ENCODE measurements at places on chromosomes 11 and 22. TPM values are rescaled to one million over a fixed set of nuclear protein-coding genes. Genes with fewer than 3 reads are reported as not detected.

GRCh38 chr11:10366568-10367331 is 61.9 kb downstream of the ADM start:
- DNase-seq: peak; percentile 95

- DNase-seq: no peak
Measured at GRCh38 chr11:125404157-125404810, 91.8 kb downstream of the FEZ1 start.

DNA sequence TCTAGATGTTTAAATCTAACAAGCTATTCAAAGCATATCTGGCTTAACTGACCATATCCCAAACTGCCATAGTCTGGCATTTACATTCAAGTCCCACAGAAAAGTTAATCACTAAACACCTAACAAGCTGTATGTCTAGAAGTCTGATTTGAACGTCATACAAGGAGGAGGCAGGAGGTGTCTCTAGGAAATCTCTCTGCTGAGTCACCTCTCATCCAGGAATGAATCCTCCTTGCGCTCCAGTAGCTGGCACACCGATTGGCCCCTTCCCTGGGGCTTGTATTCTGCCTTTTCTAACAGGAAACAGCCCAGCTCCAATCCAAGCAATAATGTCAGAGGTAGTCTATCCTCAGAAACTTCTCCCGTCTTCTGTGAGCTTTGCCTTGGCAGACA is 31.8 kb downstream of the FEZ1 start:
- DNase-seq: no peak

- no peak for DNase-seq
Measured at GRCh38 chr11:115718106-115718505, 213.9 kb upstream of the CADM1 start.

DNA sequence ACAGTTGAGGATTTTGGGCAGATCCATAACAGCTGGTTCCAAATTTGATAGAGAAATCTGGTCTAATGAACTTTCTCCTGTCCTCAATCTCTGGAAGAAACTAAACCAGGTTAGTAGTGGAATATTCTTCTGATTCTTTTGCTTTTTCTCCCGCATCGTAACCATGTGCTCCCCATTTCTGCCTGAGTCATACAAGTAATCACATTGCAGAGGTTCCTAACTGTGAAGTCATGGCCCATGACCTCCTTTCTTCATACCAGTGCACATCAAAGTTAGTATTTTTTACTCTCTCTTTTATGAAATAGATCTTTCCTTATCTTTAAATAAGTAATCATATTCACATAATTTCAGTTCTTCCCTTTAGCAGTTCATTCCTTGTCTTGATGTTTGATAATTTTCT is 249.0 kb downstream of the DYNC2H1 start:
- no peak for DNase-seq

DNA sequence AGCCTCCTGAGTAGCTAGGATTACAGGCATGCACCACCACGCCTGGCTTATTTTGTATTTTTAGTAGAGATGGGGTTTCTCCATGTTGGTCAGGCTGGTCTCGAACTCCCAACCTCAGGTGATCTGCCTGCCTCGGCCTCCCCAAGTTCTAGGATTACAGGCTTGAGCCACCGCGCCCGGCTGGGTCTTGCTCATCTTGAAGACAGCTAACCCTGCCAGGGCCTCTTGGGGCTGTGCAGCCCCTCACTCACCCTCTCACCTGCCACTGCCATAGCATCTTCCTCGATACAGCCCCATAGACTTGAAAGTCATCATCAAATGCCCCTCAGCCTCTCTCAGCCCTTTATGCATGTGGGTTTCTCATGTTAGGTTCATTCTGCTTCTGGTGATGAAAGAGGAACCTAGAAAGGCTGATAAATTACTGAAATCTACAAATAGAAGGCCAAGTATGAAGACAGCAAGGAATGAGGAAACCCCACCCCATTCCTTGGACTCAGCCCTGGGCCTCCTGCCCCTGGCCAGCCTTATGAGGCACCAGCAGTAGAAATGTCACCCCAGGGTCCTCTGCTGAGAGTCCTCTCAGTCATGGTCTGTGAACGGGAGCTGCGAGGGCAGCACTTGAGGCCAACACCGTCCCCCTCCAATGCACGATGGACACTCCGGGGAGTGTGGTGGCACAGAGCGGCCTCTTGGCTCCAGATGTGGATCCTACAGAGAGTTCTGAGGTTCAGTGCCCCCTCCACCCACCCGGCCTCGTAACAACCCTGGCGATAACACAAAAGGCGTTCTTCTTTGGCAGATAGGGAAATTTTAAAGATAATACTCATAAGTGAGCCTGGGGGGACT is 24.8 kb downstream of the SCGB1A1 start:
- peak; percentile 83 for DNase-seq

GRCh38 chr11:113113801-113114704 is 152.8 kb downstream of the NCAM1 start:
- peak; percentile 71 for DNase-seq

GRCh38 chr11:45247433-45247832 is 38.7 kb downstream of the SYT13 start:
- peak; percentile 20 for DNase-seq

DNA sequence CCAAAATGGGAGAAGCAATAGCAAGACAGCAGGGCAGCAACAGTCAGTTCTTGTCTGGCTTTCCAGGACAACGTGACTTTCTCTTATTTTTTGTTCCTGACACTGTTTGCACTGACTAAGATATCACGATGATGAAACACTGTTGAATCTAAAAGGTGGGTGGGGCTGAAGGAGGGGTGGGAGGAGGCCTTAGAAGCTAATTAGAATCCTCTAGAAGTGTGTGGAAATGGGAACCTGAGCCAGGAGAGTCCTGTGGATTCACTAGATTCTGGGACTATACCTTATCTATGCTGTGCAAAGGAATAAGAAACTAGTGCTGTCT is 300.3 kb downstream of the ST3GAL4 start:
- no peak for DNase-seq

DNA sequence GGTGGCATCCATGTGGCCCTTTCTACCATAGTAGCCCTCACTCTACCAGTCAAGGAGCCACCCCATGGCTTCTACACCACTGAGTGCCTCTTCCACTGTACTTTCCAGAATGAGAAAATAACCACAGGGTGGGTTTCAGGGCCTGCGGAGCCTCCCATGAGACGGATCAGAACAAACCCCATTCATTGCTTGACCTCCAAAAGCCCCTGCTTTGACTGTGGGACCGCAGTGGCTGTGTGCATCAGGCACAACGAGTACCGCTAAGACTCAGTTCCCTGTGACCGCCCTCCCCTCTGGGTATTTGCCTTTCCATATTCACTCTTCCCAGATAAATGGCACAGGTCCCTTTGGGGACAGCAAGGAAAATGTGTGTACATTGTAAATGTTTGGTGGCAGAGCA is 11.5 kb upstream of the MRGPRF start:
- DNase-seq: no peak

DNA sequence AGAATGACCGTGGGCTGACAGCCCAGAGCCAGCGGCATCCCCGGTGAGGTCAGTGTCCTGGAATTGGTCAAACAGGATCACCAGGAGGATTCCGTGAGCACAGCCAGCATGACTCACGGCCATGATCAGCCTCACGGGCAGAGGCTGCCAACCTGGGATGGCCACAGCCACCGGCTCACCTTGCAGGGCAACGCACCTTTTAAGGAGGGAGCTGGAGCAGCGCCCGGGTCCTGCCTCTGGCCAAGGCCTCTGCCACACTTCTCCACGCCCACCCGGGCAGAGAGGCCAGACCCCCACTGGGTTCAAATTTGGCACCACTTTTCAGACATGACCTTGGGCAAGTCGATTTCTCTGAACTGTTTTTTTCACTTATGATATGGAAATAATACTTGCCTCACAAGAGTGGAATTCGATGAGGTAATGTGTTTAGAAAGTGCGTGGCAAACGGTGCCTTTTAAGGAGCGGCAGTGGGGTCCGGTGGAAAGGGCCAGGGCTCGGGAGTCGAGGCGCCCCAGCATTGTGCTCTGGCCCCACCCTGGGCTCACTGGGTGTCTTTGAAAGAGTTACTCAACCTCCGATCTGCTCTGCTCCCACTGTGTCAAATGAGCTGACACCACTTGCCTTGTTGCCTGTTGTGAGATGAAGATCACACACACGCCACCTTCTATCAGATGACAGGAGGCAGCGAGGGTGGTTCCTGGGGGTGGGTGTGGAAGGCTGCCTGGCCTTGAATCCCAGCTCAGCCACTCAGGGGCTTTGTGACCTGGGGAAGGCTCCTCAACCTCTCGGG is 16.0 kb downstream of the TXN2 start:
- peak; percentile 92 for DNase-seq

DNA sequence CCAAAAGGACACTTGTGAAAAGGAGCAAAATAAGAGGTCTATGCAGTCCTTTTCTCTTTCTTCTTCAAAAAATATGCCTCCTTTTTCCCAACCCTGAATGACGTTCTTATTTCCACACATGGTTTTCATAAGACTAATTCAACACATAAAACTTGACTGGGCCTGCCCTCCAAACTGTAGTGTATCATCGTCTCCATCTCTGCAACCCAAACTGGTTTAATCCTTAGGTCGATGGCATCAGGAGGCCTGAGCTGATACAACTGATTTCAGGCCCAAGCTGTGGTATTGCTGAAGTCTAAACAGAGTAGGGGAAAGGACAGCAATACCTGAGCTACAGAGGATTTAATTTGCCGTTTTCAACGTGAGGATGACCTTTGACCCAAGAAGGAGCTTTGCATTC is 130.0 kb upstream of the MTNR1B start:
- DNase-seq: no peak

- DNase-seq: no peak
Measured at GRCh38 chr22:39570226-39570625, 327 bp upstream of the CACNA1I start.

DNA sequence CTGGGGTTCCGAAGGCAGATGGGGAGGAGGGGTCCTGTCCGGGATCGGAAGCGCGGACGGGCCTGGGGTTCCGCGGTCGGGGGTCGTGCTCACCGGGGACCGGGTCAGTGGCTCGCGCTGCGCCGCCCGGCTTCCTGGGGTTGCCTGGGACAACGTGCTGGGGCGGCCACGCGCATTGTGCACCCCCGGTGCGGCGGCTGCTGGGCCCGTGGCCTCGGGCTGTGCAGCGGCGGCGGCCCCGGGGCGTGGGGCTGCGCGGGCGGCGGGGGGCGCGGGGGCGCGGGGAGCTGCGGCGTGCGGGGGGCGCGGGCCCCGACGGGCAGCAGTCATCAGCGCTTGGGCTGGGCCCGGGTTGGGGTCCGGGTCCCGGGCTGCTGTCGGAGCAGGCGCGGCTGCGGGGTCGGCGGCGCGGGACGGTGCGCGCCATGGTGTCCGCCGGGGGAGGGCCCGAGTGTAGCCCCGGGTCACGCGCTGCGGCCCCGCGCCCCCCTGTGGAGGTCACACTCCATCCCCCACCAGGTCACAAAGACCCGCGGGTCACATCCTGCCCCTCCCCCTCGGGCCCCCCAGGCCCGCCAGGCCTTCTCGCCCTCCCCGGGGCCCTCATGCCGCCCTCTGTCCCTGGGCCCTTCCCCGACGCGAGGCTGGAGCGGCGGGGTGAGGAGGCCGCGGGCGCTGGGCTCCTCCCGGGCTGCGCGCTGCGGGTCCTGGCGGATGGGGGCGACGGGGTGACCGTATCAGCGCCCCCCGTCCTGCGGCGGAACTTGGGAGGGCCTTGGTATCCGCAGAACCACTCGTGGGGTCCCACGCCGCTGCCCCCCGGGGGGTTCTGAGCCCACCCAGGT is at the start of gene TTLL8:
Gene TTLL8, minus strand, starts transcription at position 238 of the 845 bp plus-strand sequence.
- DNase-seq: no peak

- peak; percentile 32 for DNase-seq
Measured at GRCh38 chr11:134517621-134518293, 105.7 kb upstream of the B3GAT1 start.

- no peak for DNase-seq
Measured at GRCh38 chr11:33089776-33090175, 50.4 kb downstream of the TCP11L1 start.

DNA sequence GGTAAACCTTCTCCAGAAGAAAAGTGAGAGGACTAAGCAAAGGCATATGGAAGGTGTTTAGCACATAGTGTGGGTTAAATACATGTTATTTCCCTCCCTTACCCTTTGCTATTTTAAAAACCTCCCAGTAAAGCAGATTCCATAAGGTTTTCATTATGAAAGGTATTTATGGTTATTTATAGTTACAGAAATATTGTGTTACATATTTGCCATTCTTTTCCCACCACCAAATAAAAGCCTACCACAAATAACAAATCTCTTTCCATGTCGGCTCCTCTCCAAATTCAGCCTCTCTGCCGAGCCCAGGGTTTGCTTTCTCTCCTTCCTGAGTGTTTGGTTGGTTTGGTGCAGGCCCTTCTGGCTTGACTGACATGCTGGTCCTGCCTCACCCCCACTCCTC is 64.4 kb downstream of the INSC start:
- DNase-seq: no peak

GRCh38 chr11:28393348-28393747 is 285.2 kb downstream of the METTL15 start:
- DNase-seq: no peak

DNA sequence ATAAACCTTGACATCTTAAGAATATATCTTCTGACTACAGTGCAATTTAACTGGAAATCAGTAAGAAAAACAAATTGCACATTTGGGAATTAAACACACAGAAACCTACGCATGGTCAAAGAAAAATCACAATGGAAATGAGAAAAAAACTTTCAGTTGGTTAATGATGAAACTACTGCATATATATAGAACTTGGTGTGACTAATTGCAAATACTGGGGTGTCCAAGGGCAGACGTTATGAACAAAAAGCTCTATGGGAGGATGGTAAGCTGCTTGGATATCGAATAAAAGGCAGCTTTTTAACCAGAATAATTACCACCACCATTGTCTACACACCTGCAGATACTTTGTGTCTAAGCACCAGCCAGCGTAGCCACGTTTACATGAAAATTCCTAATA is 791 bp downstream of the GDPD4 start:
- DNase-seq: no peak

DNA sequence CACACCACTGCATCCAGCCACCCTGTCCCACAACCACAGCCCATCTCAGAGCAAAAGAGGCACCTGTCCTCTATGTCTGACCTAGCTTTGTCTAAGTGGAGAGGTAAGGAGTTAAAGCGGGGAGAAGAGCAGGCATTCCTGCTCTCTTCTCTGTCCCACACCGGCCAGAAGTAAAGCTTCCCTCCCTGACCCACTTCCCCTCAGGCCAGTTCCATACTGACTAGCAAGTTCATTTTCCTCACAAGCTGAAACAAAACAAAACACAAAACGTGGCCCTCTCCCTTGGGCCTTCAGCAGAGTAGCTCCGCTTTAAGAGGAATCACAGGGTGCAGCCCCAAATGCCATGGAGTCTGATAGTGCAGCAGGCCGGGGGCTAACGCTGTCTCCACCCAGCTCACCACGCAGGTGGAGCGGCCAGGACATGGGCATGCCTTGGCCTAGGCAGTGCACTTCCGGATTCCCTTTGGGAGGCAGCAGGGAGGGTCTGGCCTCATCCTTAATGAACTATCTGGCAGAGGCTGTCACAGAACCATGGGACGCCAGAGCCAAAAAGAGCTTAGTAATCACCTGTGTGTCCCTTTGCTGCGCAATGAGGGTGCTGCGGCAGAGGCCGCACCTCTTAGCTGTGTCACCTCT is 34.0 kb downstream of the FLI1 start:
- DNase-seq: no peak

- no peak for DNase-seq
Measured at GRCh38 chr11:32316232-32316631, 119.1 kb downstream of the WT1 start.

- DNase-seq: no peak
Measured at GRCh38 chr11:84857746-84858145, 769.4 kb downstream of the DLG2 start.

Gene SCARF2
- 10.2 TPM for total RNA-seq

Gene MEI1
- not detected for total RNA-seq

Gene OR6A2
- 0.28 TPM for total RNA-seq

Gene OR6T1
- total RNA-seq: not detected

Gene CYTH4
- total RNA-seq: 8.9 TPM

Gene OR11H1
- total RNA-seq: not detected

Gene APOBEC3F
- total RNA-seq: 10.2 TPM

Gene TESMIN
- not detected for total RNA-seq

Gene PAMR1
- 7.8 TPM for total RNA-seq
